Stimulated activated CD8-positive, alpha-beta memory T cell treated with anti-CD3 and anti-CD28 coated beads, Interleukin-12 subunit alpha, Interleukin-12 subunit beta, amount 100 ng/mL, for 1 hour (primary cell): ENCODE measurements at places on chromosomes 2 and 18.
A peak's percentile ranks its signal among the peaks of the same experiment; 100 is the strongest.

GRCh38 chr18:33183136-33183535 is 257.4 kb downstream of the CCDC178 start:
- DNase-seq, result no peak

- no peak for DNase-seq
Measured at GRCh38 chr2:235449568-235449967, 44.3 kb upstream of the AGAP1 start.

GRCh38 chr2:61238219-61239012 is 76.4 kb downstream of the C2orf74 start:
- no peak for DNase-seq

DNA sequence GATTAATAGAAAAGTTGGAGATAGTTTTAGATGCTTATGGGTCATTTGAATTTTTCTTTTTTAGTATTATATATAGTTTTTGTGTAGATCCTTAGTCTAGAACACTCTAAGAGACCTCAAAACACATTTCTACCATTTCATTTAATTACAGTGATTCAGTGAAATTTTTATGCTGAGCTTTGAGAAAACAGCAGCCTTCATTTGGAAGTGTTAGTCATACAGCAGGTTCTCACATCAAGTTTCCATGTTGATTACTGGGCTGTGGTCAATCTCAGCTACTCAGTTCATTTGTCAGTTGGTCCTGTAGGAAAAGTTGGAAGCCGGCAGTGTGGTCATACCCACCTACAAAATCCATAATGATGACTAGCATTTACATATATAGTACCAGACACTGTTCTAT is 37.9 kb downstream of the MAP3K19 start:
- no peak for DNase-seq

- DNase-seq, result no peak
Measured at GRCh38 chr2:31217465-31218200, at the start of gene CAPN14. Gene CAPN14, minus strand, starts transcription at chr2:31217515. Its CDS starts 12,068 bp downstream, at chr2:31205447.

DNA sequence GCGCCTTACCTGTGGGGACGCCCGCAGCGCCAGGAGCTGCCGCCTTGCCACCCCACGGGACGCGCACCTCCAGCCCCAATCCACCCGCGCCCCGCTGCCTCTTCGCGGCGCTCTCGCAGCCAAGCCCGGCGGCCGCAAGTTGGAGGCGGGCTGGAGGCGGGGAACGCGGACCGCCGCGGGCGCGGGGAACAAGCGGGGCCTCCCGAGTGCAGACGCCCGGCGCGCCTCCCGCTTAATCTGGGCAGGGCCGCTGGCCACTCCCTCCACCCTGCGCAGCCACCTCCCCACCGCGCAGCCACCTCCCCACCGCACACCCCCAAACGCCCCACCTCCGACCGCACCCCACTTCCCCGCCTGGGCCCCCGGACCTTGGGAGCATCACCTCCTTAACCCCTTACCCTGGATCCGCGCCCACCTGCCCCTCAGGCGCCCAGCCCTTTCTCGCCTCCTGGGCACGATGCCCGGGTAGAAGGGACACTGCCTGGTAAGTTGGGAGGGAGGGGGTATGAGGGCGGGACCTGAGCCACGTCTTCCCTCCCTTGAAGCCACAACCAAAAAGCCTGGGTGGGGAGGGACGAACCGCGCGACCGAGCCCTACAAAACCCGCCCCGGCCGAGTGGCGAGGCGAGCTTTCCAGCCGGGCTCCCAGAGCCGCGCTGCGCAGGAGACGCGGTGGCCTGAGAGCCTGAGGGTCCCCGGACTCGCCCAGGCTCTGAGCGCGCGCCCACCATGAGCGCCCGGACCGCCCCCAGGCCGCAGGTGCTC is at the start of the genes COL4A3 and COL4A4:
COL4A3 (plus strand) TSS at position 627 of the 765 bp plus-strand sequence; CDS start at position 730, 103 bp downstream.
COL4A4 (minus strand) TSS at position 208 of the 765 bp plus-strand sequence. CDS start 16,722 bp downstream, outside the sequence.
- DNase-seq, result no peak

- no peak for DNase-seq
Measured at GRCh38 chr2:8238521-8239230, 443.2 kb upstream of the ID2 start.

DNA sequence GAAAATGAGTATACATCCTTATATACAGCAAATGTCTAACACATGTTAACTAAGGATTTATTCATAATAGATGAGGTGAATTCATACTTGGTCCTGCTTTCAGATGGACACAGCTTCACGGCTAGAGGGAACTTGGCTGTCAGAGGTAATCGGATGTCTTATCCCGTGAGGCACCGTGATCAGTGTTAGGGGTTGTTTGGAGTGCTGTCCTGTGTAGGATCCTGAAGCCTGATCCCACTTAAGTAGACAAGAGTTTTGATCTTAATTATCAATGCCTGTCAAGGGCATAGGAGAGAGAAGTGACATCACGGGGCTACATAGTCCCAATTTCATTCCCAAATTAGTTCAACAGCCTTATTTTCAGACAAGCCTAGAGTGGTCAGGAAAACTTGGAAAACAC is 204.6 kb downstream of the RNF144A start:
- no peak for DNase-seq

- no peak for DNase-seq
Measured at GRCh38 chr2:203679401-203679800, 27.0 kb upstream of the CD28 start.

DNA sequence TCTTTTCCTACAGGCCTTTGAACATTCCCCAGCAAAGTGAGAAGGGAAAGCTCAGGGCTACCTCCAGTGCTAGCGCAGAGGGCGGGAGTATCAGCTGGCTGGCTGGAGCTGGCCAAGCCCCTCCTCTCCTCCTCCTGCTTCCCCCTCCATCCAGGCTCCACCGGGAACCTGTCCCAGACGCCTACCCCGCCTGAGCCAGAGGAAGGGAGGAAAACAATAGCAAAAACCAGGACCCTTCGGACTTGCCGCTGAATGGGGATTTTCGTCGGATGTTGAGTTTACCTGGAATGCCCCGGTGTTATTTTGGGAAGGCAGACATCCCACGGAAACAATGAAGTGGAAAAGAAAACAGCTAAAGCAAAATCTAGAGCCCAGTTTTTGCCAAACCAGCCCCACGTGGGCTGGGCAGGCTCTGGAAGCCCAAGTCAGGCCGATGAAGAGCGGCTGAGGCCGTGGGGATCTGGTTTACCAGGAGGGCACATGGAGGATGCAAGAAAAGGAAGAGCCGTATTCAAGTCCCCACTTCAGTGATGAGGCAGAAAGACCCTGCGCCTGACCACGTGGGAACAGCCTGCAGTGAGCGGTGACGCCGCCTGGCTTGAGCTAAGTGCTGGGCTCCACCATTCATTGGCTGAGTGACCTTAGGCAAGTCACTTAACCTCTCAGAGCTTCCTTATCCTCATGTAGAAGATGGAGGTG is 100.4 kb upstream of the LCLAT1 start:
- no peak for DNase-seq

DNA sequence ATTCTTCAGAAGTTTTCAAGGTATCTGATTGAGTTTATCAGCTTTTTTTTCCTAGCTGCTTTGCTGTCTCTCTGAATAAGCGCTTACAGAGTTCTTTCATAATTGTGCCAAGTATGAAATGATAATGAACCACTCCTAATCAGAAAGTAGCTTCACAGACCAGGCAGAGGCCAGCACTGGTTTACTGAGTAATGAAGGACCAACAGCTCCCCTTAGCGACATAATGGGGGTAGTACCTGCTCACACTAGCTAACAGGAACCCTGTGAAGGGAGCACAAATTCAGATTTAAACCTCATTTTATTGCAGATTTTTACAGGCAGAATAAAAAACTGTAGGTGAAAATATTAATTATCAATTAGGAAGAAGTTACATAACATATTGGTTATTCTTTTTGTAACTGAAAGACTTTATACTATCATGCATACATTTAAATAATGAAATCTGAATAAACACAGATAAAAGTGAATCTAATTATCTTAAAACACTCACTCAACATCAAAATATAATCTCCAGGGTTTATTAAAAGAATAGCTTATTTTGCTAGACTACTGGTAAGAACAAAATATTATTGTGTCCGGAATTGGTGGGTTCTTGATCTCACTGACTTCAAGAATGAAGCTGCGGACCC is 53.7 kb upstream of the LRRC30 start:
- DNase-seq, result no peak

- peak; percentile 39 for DNase-seq
Measured at GRCh38 chr18:76721207-76721996, 101.0 kb upstream of the ZNF236 start.

- DNase-seq, result no peak
Measured at GRCh38 chr2:108619925-108620620, 85.8 kb downstream of the LIMS1 start.

- no peak for DNase-seq
Measured at GRCh38 chr2:232325324-232326273, 53.0 kb upstream of the ALPP start.

DNA sequence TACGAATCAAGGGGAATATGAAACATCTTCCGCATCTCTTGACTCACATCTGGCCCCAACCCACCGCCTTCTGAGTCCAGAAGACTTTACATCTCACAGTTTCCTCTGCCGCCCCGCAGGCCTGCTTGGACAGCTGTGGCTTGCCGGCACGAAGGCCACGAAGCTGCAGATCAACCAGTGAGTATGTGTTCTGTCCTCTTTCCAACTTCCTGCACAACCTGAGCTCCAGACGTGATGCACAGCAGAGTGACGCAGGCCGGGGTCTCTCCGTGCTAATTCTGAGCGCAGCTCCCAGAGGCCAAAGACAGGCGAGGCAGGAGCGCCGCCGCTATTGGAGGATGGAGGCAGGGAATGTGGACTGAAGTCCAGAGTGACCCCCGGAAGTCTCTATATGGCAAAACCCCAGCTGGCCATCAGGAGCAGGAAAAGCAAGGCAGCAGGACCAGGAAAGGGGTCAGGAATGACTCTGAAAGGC is 93.5 kb downstream of the ZCCHC2 start:
- DNase-seq, result no peak
